ENCODE measurements at places on chromosomes 12 and 14.

- DNase-seq, result no peak
Observed at GRCh38 chr14:38286452-38286851, 30.6 kb upstream of the CLEC14A start.

- DNase-seq, result peak; percentile 83
Observed at GRCh38 chr14:59576332-59577294, at the start of gene CCDC175. TSS of gene CCDC175 (minus strand) at chr14:59576812. CDS start at chr14:59576775, 37 bp downstream.

GRCh38 chr14:63277591-63278183 is 41.0 kb downstream of the GPHB5 start:
- no peak for DNase-seq

GRCh38 chr12:12221560-12221959 is 45.3 kb downstream of the LRP6 start:
- DNase-seq, result no peak

DNA sequence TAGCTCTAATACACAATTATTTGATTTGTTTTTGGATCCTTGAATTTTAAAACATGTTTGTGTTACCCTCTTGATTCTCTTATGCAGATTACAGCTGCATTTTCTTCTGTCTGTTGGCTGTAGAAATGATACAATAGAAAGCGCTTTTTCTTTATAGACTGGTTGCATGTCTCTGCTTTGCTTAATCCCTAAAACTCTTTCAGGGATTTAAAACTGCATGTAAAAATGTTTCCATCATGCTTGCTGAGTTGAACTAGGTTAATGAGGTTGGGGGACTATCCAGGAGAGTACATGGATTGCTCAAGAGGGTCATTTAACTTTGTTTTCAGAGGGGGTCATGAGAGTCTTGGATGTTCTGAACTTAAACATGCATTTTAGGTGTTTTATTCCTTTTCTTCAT is 166.4 kb upstream of the IFNG-AS1 start:
- no peak for DNase-seq
